ENCODE measurements at places on chromosomes 4 and X. TPM values are rescaled to one million over a fixed set of nuclear protein-coding genes. Genes with fewer than 3 reads are reported as not detected.

FMR1 gene
- 89.5 TPM for total RNA-seq

PITX2 gene
- not detected for total RNA-seq

NSUN7 gene
- total RNA-seq = 0.59 TPM

ETDC gene
- total RNA-seq = not detected

VGLL1 gene
- not detected for total RNA-seq

TLR3 gene
- 0.47 TPM for total RNA-seq

F8A2 gene
- not detected for total RNA-seq

PHEX gene
- 1.0 TPM for total RNA-seq

WFS1 gene
- total RNA-seq = 3.8 TPM

IL2RG gene
- total RNA-seq = 504 TPM

DKK2 gene
- total RNA-seq = not detected

GAGE12J gene
- not detected for total RNA-seq
